ENCODE measurements at places on chromosomes 5 and 9.
A peak's percentile ranks its signal among the peaks of the same experiment; 100 is the strongest.

- DNase-seq = peak; percentile 85
Measured at GRCh38 chr5:17216176-17216973, 1.1 kb upstream of the BASP1 start.

DNA sequence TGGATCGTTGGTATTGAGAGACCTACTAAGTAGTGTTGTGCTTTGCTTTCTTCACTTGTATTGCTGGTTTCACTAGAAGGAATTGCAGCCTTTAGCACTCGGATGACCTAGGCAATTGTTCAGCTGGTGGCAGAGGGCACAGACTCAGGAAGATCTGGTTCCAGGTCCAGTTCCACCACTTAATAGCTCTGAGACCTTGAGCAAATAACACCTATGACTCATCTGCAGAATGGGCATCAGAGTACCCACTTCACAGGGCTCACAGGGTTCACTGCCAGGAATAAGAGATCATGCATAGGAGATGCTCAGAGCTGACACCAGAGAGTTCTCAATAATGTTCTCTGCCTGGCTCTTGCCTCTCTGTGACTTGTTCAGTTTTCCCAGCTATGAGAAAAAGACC, 133.6 kb downstream of the SIL1 start:
- DNase-seq = no peak

DNA sequence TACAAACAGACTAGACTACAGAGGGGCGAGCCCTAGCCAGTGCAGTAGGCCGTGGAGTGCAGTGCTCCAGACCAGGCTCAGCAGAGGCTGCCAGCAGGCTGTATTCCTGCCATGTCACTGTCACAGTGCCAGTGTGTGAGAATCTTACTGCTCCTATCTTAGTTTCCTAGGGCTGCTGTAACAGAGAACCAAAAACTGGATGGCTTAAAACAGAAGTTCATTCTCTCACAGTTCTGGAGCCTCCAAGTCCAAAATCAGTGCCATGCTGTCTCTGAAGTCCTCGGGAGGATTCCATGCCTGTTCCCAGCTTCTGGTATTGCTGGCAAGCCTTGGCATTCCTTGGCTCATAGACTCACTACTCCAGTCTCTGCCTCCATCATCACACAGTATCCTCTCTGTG, 75.0 kb upstream of the SAP30L start:
- no peak for DNase-seq

DNA sequence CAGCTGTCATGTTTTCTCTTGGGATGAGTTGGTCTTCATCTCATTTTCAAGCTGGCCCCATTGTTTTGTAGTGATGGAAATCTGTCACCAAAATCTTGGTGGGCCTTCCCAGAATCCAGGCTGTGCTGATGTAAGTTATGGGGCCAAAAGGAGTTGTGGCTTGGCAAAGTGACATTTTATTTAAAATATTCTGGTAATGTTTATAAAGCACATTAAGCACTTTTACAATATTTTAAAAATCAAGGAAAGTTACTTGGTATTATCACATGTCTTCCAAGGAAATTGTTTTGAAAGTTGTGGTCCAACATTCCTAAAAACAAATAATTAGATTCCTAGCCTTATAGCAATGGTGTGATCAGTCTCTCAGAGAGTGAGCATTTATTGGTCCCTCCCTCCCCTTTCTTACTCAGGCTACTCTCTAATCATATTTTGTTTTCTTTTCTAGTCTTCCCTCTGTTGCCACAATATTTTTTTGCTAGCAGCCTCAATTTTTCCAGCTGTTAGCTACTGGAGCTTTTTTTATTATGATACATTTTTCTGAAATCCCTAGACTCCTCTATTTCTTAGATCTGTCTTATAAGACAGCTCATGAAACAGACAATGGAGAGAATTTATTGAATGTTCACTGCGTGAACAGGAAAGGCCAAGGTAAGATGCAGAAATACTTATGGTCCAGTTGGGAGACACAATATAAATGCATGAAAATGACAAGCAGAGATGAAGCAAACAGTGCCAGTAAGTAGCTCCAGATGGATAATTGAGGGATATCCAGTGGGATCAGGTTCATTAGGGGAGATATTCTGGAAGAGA, 408.1 kb upstream of the ZNF608 start:
- DNase-seq = no peak

- DNase-seq = no peak
Measured at GRCh38 chr5:113194591-113194990, 218.0 kb downstream of the DCP2 start.

Data from midbrain (tissue), 1 donor.